ENCODE measurements at places on chromosomes 11 and 22.
A peak's percentile ranks its signal among the peaks of the same experiment; 100 is the strongest.

DNA sequence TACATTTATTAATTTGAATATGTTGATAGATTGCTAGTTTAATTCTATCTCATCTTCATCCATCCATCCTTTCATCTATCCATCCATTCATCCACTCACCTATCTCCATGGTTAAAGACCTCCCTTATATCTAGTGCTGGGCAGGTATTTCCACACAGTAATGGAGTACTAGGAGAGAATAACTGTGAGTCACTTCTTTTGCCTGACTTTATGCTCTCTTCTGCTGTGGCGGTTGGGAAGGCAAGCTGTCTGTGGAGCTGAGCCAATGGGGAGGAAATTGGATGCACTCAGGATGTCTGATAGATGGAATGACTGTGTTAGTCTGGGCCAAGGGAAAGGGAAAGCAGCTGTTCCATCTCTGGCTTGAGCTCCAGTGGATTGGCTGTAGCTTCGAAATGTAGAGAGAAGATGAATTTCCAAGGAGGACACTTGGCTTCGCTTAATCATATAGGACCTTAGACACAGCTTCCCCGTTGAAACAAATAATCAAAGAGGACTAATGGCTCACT, 60.3 kb downstream of the NELL1 start:
- peak; percentile 93 for DNase-seq

- DNase-seq, result peak; percentile 13
Observed at GRCh38 chr11:60396382-60396781, at the start of gene MS4A14. MS4A14 (plus strand) TSS chr11:60396459; CDS start chr11:60396579, 120 bp downstream.

DNA sequence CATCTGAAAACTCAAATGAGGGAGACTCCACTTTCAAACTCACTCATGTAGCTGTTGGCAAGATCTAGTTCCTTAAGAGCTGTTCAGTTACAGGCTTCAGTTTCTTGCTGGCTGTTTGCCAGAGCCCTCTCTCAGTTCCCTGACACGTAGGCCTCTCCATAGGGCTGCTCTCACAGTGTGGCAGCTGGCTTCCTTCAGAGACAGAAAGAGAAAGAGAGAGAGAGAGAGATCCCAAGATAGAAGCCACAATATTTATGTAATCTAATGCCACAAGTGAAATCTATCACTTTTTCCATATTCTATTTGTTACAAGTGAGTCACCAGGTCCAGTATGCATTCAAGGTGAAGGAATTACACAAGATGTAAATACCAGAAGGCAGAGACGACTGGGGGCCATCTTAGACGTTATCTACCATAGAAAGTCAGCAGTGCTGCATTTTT, 168.8 kb downstream of the RCN1 start:
- DNase-seq, result peak; percentile 51

DNA sequence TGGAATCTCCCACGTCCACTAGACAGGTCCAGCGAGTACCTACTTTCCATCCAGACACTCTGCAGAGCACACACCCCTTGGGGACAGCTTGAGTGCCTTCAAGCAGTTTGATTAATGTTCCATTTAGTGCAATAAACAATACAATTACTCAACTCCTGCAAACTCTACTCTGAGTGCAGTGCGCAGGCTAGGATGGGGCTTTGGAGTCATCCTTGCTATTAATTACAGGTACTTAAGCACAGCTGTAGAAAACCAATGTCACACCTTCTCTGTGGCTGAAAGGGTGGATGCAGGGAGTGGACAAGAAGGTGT, 82.6 kb downstream of the MN1 start:
- no peak for DNase-seq

DNA sequence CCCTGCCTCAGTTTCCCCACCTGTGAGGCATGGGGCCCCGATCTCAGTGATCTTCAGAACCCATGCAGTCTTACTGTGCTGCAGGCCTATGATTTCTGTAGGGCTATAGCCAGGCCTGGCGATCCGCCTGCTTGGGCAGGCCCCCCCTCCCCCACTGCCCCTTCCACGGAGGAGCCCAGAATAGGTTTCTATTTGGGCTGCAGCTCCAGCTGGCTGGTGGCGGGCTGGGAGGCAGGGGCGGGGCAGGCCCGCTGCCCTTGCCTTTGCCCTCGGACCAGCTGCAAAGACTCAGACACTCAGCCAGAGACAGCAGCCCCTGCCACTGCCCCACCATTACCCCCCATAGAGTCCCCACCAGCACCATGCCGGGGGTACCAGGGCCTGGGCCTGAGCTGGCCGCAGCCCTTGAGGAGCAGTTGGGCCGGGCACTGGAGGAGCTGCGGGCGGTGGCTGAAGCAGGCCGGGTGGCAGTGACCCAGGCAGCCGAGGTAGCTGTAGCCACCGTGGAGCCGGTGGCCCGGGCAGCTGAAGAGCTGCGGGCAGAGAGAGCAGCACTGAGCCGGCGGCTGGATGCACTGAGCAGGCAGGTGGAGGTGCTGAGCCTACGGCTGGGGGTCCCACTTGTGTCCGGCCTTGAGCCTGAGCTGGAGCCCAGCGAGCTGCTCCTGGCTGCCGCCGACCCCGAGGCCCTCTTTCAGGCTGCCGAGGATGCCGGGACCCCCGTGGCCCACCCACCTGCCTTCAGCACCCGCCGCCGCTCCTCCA, 12.2 kb downstream of the SMTN start:
- peak; percentile 81 for DNase-seq

GRCh38 chr11:12786891-12787290, 112.7 kb downstream of the TEAD1 start:
- DNase-seq, result no peak

DNA sequence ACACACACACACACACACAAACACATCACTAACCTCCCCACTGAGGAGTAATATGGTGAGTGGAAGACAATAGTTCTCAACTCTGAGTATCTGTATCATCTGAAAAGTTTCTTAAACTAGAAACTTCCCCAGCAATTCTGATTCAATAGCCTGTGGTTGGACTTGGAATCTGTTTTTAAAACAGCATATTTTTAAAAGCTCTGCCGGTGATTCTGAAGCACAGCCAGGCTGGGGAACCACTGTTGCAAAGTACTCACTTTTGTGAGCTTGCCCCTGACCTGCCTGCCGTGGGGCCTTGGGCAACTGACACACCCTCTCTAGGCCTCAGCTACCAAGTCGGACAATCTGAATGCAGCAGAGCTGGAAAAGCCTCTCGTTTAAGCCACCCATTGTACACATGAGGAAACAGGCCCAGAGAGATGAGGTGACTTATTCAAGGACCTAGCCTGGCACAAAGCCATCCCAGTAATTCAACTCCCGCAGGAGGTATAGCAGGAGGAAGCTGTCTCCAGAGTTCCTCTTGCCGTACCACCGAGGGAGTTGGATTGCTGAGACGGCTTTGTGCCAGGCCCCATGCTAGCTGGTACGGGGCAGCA, 8.9 kb downstream of the SLC15A3 start:
- DNase-seq, result no peak

GRCh38 chr11:132496341-132496740, 1036.0 kb downstream of the OPCML start:
- no peak for DNase-seq

DNA sequence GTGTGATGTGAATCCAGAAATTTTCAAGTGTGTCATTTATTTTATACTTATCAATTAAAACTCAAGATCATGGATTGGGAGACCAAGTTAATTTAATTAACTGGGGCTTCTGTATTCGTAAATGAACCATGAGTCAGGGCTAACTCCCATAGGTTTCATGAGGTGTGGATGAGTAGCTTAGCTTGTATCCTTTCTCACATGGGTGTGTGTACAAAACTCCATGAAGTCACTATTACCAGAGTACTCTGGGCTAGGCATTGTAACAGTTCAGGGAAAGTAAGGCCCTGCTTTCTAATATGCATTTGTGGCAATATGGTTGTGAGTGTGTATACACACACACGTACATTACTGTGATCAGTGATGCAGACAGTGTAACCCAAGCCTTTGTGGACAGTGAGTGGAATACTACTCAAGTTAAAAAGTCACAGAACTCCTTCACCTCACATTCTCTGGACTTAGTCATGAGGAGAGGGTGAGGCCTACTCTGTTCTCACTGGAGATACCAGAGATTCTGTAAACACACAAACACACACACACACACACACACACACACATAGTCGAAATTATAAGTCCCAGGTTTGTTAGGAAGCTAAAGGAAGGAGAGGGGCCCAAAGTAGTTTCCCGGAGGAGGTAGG, 3.5 kb downstream of the CNTF start:
- no peak for DNase-seq

GRCh38 chr11:121523581-121524232, 70.9 kb upstream of the SORL1-AS1 start:
- DNase-seq, result no peak

GRCh38 chr11:20000351-20001134, 159.7 kb downstream of the DBX1 start:
- DNase-seq, result no peak

GRCh38 chr11:117488996-117489952, 161.6 kb downstream of the CEP164 start:
- DNase-seq, result no peak

DNA sequence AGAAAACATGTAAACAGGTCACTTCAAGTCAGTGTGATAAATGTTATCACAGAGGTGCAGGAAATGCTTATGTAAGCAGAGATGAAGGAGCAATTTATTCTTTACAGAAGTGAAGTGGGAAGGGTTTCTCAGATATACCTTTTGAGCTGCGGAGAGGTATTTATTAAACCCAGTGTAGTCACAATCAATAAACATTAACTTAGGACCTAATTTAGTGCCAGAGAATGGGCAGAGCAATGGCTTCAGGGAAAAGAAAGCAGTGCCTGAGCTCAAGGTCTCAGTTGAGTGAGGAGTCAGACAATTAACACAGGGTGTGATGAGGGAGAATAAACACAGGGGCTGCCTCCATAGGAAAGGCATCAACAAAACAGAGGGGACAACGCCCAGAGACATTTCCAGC, 1.9 kb downstream of the MS4A5 start:
- DNase-seq, result no peak

DNA sequence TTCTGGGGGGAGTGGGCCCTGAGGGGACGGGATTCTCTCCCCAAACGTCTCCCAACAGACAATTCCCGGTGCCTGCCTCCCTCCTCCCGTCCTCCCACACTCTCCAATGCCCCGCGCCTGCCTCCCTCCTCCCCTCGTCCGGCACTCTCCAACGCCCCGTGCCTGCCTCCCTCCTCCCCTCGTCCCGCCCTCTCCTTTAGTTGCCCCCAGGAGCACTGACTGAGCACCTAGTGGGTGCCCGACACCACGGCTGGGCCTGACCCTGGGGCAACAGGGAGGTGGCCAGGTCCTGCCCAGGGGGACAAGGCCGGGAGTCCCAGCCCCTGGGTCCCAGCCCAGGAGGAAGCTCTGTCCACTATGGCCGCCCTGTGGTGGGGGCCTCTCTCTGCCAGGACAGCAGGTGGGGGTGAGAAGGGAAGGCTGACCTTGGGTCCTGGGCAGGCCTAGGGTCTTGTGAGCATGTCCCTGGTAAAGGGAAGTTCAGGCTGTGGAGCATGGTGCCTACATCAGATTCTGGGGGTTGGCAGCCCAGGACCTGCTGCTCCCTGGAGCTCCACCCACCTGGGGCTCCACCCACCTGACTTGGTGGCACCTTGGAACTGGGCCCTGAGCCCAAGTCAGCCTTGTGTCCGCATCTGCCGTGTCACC, 942.3 kb downstream of the BRD1 start:
- DNase-seq, result no peak

DNA sequence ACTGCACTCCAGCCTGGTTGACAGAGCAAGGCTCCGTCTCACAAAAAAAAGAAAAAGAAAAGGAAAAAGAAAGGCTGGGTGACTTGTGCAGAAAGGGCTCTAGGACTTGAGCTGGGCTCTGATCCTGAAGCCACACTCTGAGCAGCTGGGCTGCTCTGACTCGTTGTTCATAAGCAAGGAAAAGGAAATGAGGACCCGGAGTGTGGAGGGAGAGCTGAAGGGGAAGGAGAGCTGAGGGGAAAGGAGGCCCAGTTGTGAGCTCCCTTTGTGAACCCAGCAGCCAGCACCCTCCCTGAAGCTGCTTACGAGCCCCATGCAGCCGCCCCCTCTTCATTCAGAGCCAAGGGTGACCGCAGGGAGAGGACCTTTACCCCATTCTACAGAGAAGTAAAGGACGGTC, 12.3 kb upstream of the SH3BP1 start:
- peak; percentile 72 for DNase-seq

DNA sequence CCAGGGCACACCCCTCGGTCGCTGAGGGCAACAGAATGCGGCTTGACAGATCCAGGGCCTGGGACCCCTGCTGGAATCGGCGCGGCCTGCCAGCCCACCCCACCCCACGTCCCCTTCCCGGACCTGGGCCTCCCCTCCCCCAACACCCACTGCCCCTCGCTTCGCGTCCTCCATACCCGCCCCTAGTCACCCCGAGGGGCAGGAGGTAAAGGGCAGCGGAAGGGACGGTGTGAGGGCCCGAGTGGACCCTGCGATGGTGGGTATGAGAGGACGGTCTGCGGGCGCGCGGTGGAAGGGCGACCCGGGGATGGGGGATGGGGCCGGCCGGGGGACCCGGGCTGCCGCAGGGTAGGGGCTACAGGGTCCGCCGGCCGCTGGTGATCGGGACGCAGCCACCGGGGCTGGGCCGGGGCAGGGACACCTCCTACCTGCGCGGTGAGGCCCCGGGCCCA, 311 bp downstream of the APBB1 start:
- no peak for DNase-seq

- DNase-seq, result peak; percentile 65
Observed at GRCh38 chr11:31240340-31240904, 129.1 kb downstream of the DCDC1 start.

GRCh38 chr11:130868086-130868710, 48.1 kb downstream of the SNX19 start:
- no peak for DNase-seq

DNA sequence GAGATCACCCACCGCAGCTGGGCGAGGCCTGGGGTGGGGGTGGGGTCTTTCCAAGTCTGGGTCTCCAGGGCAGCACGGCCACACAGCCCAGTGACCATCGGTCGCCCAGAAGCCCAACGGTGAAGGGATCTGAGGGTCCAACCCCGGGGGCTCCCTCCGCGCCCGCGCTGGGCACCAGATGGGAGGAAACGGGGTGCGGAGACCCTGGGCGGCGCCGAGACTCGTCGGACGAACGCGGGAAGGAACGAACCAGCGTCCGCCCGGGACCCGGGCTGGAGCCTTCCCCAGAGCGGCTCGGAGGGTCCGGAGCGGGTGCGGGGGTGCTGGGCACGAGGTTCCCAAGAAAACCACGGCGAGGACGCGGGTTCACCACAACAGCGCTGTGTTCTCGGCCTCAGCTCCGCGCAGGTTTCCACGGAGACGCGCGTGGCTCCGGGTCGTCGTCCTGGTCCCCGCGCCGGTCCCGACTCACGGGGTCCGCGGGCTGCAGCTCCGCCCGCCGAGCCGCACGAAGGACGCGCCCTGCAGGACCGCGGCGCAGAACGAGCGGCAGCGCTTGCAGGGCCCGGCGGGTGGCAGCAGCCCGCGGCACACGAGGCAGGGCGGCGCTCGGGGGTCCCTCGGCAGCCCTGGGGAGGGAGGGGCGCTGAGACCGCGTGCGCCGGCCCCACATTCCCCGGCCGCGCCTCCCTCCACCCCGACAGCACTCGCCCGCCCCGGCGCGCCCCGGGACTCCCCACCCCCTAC, 2.3 kb upstream of the IL17REL start:
- DNase-seq, result no peak

GRCh38 chr11:41316751-41317150, 142.7 kb downstream of the LRRC4C start:
- peak; percentile 15 for DNase-seq

GRCh38 chr11:2210366-2211112, 38.9 kb upstream of the TH start:
- DNase-seq, result no peak

GRCh38 chr22:43066844-43067385, 22.3 kb downstream of the TTLL1 start:
- no peak for DNase-seq

Measured in muscle of leg (tissue), 16 donors.